KBM-7 (cell line): ENCODE measurements at places on chromosomes 3 and 15.

GRCh38 chr3:147945968-147946519 lies 536.9 kb downstream of the ZIC1 start:
- DNase-seq, result peak; percentile 3

- DNase-seq, result no peak
These were observed 40.2 kb downstream of the SMAD6 start for GRCh38 chr15:66742286-66742685.

- no peak for DNase-seq
These were observed 191.8 kb upstream of the CGNL1 start for GRCh38 chr15:57184502-57184901.

- DNase-seq, result no peak
These were observed 48.5 kb upstream of the UBE3A start for GRCh38 chr15:25487226-25487884.

- DNase-seq, result no peak
These were observed 113.7 kb upstream of the RPL32 start for GRCh38 chr3:12954891-12955650.

DNA sequence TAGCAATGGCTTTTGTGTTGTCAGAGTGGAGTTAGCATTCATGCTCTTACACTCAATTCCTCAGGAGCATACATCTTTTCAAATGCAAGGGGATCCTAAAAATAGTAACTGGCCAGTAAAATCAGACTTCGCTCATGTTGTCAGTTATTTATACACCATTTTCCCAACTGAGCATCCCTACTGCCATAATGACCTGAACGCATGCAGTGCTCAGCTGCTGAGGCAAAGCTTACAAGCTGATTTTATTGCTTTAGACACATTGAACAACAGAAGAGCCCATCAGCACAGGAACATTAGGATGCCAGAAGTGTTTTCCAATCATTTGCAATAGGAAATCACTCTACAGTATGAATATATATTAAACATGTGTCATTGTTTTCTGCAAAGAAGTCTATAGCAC lies 689.7 kb upstream of the BCHE start:
- DNase-seq, result no peak
